Motor neuron (in vitro differentiated cells): ENCODE measurements at places on chromosomes 12 and 14. TPM values are rescaled to one million over a fixed set of nuclear protein-coding genes. Genes with fewer than 3 reads are reported as not detected.

Gene COX8C
- total RNA-seq: not detected in 2 replicates

DNA sequence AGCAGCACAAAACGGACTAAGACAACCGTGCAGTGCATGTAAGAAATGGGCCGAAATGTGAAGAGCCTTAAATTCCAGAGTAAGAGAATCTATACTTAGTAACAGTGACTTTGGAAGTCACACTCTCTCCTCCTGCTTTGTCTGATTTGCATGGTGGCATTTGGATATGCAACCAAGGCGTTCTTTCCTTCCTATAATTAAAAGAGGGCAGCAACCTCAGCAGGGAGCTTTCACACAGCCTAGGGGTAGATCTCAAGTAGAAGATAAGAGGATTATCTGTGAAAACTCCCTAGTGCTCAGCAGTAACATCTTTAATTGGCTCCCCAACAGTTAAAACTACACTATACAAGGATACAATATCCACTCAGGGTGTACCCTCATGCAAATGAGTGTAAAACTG lies 16.5 kb downstream of the GMFB start:
- no peak for ATAC-seq

Gene TTC7B
- total RNA-seq: 11.9 and 13.5 TPM in 2 replicates

DNA sequence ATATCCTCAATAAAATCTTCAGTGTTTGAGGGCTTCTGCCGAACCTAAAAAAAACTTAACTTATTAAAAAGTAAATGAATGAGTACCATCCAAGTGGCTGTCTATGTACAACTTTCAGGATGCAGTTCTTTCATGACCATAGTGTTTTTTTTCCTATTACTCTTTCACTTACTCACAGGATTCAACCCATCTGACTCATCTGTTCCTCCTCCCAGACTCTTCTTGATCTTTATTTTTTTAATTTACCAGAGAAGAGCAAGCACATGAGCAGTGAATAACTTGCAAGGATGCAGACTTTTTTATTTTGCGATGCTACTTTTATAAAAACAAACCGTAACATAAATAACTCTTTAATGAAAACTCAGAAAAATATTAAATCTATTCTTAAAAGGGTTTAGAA lies 24.5 kb downstream of the RECQL start:
- no peak for ATAC-seq

Gene LRP6
- 36.6 and 38.4 TPM in 2 replicates for total RNA-seq

Gene ERP27
- not detected in 2 replicates for total RNA-seq

- no peak for ATAC-seq
Measured at GRCh38 chr12:132407451-132407961, 78.1 kb upstream of the GALNT9 start.

Gene APOLD1
- 24.2 and 29.5 TPM in 2 replicates for total RNA-seq

DNA sequence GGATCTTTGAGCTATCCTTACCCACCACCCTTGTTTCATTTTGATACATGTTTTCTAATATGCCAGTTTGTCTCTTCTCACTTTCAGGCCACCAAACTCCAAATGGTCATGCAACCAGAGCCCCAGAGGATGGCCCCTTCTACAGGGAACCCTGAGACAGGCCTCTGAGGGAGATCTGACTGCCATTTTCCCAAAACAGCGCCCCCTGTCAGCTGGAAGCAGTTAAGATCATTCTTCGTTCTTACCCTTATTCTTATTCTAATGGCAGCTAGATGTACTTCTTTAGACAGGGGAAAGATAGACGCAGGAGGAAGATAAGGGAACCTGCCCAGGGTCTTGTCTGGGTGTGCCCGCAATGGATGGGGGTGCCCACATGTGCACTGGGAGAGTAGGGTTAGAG lies 38.4 kb downstream of the C12orf56 start:
- ATAC-seq: no peak

Gene HOXC12
- 0.44 and 0.57 TPM in 2 replicates for total RNA-seq
